Activated CD4-positive, alpha-beta T cell treated with anti-CD3 and anti-CD28 coated beads, Interleukin-2, amount 50 U/mL, for 48 hours (primary cell): ENCODE measurements at places on chromosomes 1 and 21.

DNA sequence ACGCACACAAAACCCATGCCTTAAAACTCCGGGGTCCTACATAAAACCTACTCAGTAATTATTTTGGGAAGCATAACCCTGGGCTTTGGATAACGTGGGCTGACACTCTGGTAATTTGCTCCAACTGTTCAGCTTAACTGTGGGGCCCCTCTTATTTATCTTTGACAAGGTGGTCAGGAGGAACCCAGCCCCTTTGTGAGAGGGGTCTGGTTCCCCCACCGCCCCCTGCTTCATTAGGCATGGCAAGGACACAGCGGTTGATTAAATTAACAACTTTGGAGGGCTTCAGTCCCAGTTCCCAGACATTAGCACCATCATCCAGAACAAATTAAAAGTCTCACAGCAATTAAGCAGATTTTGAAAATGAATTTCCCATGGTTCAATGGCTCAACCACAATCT is 14.7 kb downstream of the WLS start:
- no peak for DNase-seq

GRCh38 chr1:34918977-34919561 is 10.4 kb downstream of the DLGAP3 start:
- DNase-seq = no peak

DNA sequence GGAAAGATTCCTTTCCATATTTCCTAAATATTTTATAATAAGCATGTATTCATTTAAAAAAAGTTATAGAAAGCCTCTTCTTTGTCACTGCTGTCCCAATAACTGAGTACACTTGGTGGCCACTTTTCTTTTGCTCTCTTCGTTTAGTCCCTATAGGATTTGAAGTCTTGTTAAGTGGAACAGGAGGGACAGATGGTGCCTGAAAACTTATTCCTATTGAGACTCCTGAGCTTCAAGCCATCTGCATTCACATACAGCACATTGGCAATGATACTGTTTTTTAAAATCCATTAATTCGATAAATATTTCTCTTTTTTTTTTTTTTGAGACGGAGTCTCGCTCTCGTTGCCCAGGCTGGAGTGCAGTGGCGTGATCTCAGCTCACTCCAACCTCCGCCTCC is 2.0 kb upstream of the ZBTB40 start:
- no peak for DNase-seq

DNA sequence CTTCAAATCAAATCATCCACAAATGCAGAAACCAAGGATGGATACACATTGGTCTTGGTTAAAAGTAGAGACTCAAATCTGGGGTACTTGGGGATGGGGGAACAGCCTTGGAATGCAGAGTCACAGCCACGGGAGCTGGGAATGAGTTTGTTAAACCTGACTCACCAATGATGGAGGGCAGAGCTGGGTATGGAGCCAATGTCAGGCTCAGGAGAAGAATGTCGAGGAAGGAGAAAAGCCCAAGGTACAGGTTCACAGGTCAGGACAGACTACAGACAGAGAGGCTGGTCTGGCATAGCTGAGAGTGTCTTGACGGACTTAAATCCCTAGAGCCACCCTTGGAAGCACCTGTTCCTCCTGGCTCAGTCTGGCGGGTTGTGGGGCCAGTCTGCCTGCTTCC is 237.6 kb downstream of the NTNG1 start:
- DNase-seq = no peak

DNA sequence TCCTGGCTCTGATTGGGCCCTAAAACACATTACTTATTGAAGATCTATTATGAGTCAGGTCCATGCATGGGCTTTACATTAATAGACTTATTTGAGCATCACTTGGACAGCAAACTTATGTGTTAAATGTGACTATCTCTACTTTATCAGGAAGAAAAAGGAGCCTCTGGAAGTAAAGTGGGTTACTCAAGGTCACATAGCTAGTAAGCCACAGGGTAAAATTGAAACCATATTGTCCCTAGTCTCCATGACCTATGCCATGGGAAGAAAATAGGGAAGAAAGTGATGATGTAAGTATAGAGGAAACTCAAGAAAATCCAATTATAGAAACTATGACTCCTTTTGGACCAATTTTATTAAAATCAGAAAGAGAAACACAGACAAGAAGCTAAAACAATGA is 555.3 kb downstream of the NUF2 start:
- no peak for DNase-seq

GRCh38 chr1:84401156-84401555 is 2.9 kb downstream of the DNASE2B start:
- no peak for DNase-seq
